ENCODE measurements at places on chromosomes 13 and 19.
A peak's percentile ranks its signal among the peaks of the same experiment; 100 is the strongest.

DNA sequence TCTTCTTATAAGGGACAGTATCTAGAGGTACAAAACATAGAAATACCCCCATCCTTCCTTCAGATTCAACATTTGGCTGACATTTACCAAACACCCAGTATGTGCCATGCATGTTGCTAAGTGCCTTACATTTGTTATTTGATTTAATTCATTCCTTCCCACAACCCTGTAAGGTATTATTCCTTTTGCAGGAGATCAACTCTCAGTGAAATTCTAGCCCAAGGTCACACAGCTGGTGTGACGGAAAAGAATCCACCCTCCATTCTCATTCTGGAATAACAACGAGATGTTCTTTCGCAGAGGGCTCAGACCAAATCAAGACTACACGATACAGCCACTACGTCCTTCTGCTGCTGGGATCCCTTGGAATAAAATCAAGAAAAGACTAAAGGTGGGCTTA lies 67.8 kb downstream of the C13orf42 start:
- no peak for DNase-seq

- no peak for DNase-seq
Observed at GRCh38 chr19:31149441-31149941, 199.7 kb downstream of the TSHZ3 start.

GRCh38 chr19:14090509-14091080 lies at the start of gene SAMD1:
SAMD1 (minus strand) TSS chr19:14090751.
- DNase-seq = peak; percentile 80

- DNase-seq = no peak
Observed at GRCh38 chr13:26036383-26036782, 15.4 kb downstream of the SHISA2 start.

DNA sequence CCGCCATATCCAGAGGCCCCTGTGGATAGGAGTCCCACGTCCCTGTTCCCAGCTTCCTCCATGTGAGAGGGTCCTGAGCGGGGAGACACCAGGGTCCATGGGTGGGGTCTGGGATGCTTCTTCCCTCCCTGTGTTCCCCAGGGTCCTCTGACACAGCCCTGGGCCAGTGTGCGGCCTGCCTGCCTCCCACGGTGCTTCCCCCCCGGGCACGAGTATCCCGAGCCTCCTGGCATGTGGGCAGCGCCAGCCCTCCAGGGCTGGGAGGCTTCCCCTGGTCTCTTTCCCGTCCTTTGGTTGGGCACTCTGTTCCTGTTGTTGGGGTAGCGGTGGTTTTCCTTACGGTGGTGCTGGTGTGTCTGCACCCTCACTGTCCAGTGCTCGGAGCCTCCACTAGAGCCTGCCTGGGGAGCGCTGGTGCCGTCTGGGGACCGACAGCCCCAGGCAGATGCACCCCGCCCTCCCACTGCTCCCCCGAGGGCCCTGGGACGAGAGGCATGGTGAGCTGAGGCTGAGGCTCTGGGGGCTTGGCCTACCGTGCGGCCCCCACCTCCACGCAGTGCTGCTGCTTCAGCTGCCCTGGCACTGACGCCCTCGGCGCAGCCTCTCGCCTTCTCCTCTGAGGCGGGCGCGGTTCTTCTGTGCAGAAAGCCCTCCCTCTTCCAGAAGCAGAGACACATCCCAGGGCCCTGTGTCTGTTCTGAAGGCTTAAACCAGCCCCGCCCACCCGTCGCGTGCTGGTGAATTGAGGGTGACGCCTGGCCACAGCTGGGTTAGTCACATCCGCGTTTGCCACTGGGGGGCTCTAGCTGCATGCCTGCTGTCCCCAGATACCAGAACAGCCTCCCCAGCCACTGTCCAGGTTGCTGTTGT lies 27.9 kb downstream of the PLEKHJ1 start:
- DNase-seq = no peak

DNA sequence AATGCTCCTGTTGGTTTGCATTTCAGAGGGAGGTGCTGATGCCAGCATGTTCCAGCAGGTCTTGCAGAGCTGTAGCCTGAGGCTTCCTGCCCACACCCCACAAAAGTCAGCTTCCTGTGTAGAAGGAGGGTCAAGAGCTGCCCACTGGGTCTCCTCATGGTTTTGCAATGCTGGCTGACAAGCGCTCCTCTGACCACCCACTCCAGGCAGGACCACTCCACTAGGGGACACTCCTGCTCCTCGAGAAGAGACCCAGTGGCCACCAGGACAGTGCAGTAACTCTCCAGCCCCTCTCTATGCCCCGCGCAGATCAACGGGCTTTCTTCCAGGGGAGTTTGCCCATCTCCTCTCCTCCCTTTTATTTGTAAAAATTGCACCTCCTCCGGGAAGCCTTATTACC lies 72.9 kb upstream of the UQCRFS1 start:
- DNase-seq = no peak

All from activated effector memory CD4-positive, alpha-beta T cell treated with Interleukin-2 at 50 U/mL for 16 hours (primary cell).